ENCODE measurements at places on chromosomes 1 and 21.

- DNase-seq, result no peak
These were observed 104.1 kb downstream of the KCNN3 start for GRCh38 chr1:154765970-154766369.

DNA sequence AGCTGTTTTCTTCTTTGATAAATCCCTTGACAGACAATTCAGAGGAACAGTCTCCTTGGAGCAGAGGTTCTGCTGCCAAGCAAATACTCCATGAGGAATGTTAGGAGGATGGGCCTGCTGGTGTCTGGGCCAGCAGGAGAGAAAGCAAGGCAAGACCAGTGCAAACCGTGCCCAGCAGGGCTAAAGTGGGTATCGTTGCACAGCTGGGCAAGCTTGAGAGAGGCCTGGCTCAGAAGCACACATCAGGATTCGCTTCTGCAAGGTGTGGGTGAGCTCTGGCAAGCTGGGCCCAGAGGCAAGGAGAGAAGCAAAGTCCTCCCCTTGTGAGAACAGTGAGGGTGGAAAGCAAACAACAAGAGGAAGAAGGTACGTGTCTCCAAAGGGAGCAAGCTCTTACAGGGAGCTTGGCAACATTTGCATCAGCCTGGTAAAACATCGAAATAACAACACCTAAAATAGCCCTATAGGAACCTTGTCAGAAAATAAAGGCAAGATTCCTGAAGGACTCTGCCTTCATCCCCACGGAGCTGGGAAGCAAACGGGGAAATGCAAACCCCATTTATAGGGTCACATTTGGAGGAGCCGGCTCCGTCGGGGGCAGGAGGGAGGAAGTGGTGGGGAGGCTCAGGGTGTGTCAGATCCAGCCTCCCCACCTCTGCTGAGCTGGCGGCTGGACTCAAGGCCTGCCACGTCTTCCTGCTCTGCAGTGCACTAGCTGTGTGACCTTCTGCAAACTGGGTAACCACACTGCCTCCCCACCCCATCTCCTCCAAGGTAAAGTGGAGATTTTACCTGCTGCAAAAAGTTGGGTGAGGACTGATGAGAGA, 62.3 kb upstream of the HIVEP3 start:
- DNase-seq, result no peak

GRCh38 chr1:44911026-44911425, 68.0 kb upstream of the PTCH2 start:
- no peak for DNase-seq

- no peak for DNase-seq
These were observed 12.0 kb upstream of the PCBP3 start for GRCh38 chr21:45631540-45631939.

DNA sequence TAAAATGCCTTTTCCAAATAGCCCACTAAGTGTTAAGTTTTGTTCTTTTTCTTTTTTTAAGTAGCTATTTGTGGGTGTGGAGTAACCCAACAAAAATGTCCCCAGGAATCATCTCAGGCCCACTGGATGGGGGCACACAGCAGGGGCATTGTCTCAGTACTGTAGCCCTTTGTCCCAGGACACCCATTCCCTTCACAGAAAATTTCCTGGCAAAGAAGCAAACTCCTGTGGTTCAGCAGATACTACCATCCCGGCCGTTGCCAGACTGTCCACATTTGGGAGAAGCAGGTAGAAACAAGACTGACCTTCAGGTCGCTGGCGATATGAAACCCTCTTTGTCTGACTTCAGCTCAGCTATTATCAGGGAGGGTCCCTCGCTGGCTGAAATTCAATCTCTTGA, 23.7 kb upstream of the SRRM1 start:
- no peak for DNase-seq

GRCh38 chr1:202014915-202015661, 4.7 kb downstream of the ELF3 start:
- no peak for DNase-seq
